ENCODE measurements at places on chromosomes 5 and 9.

- no peak for DNase-seq
Observed at GRCh38 chr9:114291064-114291474, 31.8 kb upstream of the ORM1 start.

- no peak for DNase-seq
Observed at GRCh38 chr5:140718266-140718592, 18.0 kb downstream of the ZMAT2 start.

DNA sequence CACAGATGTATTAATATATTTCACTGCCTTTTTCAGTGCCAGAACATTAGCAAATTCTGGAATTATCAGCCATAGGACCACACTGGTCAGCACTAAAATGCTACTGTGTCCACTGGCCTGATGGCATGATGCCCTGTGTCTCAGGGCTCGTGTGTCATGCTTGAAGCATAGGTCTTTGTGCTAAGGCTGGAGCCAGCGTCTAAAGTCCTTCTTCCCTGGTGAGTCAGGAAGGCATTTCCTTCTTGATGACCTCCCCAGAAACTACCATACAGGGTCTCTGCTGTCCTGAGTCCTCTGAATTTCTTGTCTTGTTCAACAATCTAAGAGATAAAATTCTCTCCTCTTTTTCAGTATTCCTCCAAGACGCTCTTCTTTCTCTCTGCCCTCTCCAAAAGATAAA, 489.9 kb downstream of the PSAT1 start:
- DNase-seq = peak; percentile 27

DNA sequence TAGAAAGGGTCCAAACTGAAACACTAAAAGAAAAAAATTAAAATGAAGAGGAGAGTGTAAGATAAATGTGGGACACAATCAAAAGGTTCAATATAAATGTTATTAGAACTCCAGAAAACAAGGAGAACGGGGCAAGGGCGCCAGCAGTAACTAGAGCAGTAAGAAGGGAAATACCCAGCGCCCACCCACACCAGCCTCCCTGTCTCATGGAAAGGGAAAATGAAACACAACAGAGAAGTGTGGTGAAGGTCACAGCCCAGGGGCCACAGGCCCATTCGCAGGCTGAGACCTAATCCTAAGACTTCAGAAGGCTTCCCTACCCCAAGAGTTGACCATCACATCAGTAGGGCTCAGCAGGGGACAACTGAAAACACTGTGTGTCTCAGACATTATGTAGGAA, 45.8 kb upstream of the CLK4 start:
- DNase-seq = no peak

DNA sequence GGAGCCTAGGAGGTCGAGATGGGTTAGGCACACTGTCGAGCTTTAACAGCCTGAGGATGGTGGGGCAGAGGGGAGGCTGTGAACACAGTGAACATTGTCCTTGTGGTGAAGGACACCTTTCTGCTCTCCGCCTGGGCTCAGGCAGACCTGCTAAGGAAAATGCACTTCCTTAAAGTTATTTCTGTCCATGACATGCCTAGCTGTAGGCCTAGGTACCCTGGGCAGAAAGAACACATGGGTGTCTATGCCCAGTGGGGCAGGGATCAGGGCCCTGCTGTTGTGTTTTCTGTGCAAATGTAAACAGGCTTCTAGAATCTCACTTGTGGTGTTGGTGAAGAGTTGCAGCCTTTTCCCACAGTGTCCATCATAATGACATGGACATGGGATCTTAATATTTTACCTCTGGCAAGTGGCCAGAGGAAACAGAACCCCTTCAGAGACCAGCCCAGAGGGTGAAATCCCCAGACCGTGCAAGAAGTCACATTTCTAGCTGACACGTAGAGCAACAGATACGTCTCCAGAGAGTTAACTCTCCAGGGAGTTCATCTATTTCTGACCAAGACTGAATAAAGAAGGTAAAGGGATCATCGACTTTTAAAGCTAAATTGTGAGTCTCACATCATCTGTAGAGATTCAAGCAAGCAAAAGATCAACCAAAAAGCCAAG, 79.2 kb downstream of the C9orf152 start:
- no peak for DNase-seq

DNA sequence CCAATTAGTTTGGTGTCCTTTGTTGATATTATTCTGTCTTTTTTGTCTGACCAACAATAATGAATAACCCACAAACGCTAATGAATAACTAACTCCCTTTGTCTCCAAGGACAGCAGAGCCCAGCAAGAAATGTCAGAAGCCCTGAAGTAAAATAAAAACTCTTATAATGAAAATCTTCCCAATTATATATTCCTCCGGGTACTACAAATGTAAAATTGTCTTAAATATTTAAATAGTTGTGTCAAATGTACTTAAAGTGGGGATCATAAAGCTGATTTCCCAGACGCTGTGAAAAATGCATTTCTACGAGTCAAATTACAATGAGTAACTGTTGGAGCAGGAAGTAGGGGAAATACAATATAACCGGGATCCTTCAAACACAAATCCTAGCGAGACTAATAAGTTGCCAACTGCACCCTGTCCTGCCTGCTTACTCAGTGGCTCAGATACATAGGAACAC, 22.3 kb downstream of the GLIS3 start:
- no peak for DNase-seq

DNA sequence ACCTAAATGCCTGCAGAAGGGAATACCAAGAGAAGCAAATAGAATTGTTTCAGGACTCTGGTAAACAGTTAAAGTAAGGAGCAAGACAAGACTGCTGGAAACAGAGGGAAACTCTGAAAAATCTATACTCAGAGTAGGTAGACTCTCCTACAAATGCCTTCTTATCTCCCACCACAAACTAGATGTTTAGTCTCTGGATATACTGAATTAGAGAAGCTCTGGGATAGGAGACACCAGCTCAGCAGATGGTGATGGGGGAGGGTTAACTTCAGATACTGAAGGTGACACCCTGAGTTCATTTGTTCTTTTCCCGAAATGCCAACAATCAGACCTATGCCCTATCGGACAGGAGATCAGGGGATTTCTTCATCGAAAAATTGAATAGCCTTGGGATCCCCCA, 54.1 kb upstream of the CHD1 start:
- DNase-seq = no peak

DNA sequence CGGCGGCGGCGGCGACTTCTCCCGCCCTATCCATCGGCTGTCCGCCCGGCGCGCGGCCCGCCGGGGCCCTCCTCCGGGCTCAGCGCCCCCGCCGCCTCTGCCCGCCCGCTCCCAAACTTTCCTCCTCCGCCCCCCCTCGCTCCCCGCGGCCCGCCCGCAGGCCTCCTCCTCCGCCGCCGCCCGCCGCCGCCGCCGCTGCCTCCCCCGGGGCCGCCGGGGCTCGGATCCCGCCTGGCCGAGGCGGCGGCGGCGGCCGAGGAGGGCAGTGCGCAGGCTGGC, 460 bp upstream of the PBX3 start:
- no peak for DNase-seq

DNA sequence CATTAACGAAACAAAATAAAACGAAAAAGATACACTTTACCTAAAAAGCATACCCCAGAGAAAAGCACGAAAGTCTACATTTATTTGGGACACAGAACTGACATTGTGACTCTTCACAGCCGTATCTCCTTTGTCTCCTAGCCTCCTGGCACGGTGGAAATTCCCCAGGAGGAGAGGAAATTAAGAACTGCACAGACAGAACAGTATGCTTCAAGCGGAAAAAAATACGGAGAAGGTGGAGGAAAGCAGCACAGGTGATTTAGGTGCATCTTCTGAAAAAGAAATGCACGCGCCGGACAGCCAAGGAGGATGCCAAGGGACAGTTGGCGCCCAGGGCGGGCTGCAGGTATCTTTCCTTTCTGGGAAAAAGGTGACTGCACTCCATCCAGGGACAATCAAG, 32.0 kb downstream of the DDX31 start:
- no peak for DNase-seq

DNA sequence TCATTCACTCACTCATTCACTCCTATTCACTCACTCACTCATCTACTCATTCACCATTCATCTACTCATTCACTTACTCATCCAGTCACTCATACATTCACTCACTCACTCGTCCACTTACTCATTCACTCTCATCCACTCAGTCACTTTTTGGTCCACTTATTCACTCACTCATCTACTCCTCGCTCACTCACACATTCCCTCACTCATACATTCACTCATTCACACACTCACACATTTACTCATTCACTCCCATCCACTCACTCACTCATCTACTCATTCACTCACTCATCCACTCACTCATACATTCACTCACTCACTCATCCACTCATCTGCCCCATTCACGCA, 27.7 kb downstream of the WNK2 start:
- no peak for DNase-seq

DNA sequence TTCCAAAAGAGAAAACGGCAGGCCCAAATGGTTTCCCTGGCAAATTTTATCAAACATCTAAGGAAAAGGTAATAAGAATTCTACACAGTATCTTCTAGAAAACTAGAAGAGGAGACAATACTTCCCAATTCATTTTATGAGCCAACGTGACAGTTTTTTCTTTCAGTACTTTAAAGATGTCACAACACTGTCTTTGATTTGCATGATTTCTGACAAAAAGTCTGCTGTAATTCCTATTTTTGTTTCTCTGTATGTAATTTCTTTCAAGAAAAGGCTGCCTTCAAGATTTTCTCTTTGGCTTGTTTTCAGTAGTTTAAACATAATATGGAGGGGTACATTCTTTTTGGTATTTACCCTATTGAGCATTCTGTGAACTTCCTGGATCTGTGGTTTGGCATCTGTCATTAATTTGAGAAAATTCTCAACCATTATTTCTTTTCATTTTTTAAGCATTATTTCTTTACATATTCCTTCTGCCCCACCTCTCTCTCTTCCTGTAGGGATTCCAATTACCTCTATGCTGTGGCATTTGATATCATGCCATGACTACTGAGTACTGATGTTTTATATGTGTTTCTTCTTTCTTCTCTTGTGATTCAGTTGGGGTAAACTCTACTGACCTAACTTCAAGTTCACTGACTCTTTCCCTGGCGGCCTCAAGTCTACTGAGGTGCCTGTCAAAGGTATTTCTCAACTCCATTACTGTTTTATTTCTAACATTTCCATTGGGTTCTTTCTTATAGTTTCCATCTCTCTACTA, 32.2 kb downstream of the ANKS6 start:
- DNase-seq = no peak

DNA sequence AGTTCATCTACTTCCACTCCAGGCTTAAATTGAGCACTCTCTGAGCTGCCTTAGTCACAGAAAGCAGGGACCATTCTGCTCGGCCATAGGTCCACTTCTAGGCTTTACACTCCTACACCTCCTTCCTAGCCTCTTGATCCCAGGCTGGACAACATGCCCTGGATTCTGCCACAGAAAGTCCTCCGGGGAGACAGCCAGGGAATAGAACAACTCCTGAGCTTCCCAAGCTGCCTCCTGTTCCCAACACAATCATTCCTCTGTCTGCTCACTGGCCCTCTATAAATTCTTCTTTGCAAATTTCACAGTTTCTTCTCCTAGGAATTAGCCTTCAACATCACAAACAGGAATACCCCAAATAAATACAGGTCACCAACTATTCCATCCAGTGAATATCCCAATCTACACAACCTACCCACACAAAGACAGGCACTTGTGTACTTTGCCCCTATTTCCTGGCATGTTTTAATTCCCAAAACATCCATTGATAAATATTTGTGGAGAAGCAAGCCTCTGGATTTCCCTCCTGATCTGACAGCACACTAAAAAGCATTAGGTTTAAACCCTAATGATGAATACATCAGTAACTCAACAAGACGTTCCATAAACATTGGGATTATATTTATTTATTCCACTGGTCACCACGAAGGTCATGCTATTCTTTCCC, 125.5 kb downstream of the ENC1 start:
- no peak for DNase-seq

- no peak for DNase-seq
Observed at GRCh38 chr9:133098871-133099270, 22.2 kb downstream of the RALGDS start.

GRCh38 chr5:22850981-22851380, 2.2 kb downstream of the CDH12 start:
- DNase-seq = no peak

DNA sequence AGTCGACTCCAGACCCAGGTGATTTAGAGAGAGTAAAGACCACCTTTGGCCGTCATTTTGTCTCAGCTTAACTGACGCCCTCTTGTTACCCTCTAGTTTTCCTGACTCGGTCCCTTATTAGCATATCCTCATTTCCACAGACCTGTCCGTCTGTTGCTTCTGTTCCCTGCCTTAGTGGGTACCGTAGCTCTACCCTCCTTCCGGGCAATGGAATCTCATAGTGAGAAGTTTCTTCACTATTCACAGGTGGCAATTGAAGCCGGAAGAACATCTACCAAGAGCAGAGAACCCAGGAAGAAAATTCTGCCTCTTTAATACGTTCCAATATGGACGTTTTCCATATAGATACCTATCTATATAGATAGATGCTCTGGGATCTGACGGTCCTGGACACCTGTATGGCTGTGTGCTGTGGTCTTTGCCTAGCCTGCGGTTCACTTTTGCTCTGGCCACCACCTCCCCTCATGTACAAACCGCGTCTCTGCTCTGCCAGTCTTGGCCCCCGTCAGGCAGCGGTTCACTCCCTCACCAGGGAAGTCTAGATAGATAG, 652 bp upstream of the TMEM161B start:
- DNase-seq = no peak

- DNase-seq = peak; percentile 31
Observed at GRCh38 chr9:35954942-35955546, 2.9 kb downstream of the OR2S2 start.

DNA sequence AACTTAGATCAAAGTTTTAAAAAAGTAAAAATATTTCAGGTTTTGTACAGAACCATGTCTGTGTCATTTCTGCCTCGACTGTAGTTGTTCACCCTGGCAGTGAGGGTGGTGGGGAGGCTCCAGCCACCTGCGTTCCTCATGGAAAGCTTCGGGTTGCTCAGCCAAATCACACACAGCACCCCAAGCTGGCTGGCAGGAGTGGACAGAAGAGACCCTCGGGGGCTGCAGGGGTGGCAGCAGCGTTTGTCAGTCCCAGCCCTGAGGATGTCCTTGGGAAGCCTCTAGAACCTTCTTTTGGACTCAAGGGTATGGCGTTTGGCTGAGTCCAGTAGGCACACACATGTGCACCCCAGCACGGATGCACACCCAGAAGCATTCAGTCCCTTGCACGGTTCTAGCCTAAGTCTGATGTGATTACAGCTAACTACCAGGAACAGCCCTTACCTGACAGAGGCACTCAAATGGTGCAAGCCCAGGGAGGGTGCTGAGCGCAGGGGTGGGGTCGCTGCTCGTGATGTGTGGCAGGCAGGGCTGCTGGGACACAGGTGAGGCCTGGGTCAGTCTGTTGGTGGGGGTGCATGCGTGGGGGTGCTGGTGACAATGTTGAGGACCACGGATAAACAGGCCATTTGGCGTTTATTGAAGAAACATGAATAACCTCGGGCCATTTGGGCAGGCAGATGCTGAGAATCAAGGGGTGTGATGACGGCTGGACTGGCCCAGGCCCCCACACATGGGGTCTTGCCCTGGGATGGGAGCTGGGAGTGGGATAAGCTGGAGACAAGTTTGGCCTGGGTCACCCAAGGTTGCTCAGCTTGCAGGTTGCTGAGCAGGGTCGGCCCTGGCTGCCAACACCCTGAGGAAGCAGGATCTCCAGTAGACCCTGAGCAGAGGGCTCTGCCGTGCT, 103.4 kb downstream of the PHF2 start:
- DNase-seq = no peak

GRCh38 chr5:115772731-115773475, 43.6 kb downstream of the CDO1 start:
- no peak for DNase-seq
